ENCODE measurements at places on chromosomes 6 and 20.

DNA sequence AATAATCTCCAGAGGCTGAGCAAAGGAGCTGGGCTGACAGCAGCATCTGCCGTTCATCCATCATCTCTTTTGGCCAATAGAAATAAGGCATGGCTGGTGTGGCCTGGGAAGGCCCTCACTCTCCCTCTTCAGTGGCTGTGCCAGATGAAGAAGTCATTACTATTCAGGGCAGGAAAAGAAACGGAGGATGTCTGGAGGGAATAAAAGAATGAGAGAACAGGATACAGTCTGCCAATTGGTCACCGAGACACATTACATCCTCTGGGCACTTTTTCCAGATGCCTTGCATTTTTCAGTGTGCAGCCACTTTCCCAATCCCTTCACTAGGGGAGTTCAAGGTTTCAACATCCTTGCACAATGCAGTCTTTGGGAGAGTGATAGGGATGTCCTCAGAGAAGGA, 32.2 kb upstream of the VGLL2 start:
- no peak for DNase-seq

DNA sequence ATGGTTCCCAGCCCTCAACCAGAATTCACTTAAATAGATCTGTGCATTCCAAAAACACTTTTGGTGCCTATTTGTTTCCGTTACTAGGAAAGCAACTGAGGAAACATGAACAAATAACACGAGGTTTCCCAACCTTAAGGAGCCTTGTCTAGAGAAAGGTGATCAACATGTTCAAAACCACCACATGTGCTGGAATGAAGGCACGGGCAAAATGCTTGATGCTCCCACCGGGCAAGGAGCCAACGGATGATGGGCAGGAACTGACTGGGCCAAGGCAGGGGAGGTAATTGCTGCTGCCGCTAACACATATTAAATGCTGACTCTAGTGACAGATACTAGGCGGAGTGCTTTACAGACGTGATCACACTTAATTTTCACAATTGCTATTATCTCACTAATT, 2.5 kb downstream of the MYLK4 start:
- DNase-seq = peak; percentile 8

DNA sequence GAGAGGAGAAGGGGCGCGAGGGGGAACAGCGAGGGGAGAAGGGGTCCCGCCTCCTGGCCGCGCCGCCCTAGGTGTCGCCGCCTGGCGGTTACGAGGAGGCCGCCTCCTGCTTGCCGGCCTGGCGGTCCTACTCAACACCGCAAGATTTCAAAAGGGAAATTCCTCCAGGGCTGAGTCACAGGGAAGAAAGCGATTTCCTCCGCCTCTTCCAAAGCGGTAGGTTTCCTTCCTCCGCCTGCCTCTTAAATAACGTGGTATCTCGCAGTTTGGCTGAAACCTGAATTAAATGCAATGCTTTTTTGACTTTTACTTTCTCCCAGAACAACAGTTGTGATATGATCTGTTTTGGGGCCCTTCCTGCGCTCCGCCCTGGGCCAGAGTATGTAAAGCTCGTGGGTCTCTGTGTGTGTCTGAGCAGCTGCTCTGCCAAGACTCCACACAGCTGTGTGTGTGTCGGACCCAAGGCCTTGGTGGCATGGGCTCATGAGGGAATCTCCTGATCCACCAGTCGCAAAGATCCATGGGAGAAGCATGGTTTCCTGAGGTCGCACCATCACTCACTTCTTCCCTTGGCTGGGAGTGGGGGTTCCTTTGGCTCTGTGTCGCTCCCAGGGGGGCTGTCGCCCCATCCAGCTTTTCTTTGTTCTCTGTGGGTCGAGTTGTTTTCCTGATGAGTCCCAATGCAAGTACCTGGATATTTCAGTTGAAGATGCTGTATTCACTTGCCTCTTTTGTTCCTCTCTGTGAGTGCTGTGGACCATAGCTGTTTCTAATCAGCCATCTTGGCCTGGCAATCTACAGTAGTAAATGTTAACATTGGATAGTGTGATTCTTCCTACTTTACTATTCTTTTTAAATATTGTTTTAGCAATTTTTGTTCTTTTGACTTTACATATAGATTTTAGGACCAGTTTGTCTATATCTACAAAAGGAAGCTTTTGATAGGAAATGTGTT, 31.6 kb upstream of the NOTCH4 start:
- DNase-seq = peak; percentile 40

- no peak for DNase-seq
Observed at GRCh38 chr6:138570725-138571029, 71.4 kb upstream of the NHSL1 start.

- peak; percentile 55 for DNase-seq
Observed at GRCh38 chr20:54843865-54844264, 368.5 kb downstream of the DOK5 start.

DNA sequence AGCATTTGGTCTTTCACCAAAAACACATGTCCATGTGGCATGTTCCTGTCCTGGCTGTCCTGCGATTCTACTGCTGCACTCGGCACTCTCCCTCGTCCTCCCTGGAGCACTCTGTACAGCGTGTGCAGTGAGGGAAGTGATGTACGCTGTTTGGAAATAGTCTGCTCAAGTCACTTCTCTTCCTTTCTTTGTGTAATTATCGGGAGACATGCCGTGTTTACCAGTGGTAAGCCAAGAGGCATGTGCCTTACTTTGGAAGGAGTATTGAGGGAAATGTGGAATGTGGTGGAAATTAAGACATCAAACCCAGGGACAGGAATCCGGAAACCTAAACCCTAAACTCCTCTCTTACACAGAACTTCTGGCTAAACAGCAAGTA, 268.5 kb upstream of the FOXQ1 start:
- no peak for DNase-seq

DNA sequence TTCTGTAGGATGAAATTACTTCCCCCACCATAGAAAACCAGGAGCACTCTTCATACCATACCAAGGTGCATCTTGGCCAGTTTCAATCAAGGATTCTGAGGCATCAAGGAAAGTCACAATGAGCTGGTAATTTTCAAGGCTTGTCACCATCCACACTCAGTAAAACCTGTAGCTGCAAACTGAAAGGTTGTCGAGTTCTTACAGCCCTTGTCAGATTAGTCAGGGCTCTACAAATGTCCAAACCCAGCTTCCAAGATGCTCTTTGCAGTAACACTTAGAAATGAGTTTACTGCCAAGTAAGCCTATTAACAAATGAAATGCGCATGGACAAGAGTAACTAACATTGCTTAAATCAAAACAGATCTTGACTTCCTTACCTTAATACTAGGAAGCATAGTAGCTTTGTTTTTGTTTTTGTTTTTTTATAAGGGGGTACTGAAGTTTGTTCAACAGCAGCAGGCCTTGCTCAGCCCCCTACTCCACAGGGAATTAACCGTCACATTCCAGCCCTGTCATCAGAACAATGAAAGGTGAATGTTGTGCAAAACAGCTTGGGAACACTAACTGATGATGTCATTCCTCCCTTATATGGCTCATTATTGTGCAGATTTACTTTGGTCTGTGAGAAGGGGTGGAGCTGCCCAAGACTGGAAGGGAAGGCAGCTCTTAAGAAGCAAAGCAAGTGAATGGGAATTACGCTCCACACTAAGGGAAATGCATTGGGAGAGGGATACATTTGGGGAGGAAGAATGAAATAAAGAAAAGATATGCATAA, 49.9 kb upstream of the TMEM30A start:
- peak; percentile 49 for DNase-seq

GRCh38 chr6:159963111-159963510, 5.8 kb upstream of the IGF2R start:
- no peak for DNase-seq

DNA sequence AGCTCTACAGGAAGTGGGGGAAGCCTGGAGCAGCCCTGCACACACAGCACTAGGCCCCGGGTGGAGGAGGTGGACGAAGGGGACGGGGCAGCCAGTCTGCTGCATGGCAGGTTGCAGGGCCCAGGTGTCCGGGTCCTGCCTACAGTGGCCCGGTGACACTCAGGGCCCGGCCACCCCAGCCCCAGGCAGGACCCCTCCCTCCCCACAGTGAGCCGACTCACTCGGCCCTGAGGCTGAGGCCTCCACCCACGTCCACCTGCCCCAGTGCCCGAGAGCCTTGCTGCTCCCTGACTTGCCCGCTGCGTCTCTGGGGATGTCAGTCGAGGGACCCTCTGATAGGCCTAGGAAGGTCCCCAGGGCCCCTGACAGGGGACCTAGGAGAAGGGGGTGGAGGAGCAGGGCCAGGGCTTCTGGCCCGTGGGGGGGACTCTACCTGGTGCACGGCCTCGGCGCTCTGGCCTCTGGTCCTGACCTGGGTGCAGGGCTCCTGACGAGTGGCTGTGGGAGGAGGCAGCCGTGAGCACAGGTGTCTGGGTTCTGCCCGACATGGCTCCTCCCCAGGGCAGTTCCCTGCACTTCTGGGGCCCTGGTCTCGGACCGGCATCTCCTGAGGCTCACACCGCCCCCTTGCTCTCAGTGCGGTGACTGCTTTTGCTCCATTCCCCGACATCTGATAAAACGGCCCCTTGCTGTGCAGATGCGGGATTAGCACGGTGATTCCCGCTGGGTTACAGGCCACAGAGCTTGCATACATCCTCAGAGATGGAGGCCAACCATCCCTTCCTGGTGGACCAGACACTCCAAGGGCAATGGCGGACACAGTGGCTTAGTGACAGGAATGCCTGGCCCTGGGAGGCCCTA, 20.1 kb downstream of the FRMD1 start:
- peak; percentile 26 for DNase-seq

GRCh38 chr20:1637226-1637625, 17.4 kb upstream of the SIRPB1 start:
- no peak for DNase-seq

GRCh38 chr20:251354-251753, 6.2 kb upstream of the DEFB132 start:
- DNase-seq = no peak

- no peak for DNase-seq
Observed at GRCh38 chr6:125802943-125803377, 12.2 kb downstream of the NCOA7 start.

DNA sequence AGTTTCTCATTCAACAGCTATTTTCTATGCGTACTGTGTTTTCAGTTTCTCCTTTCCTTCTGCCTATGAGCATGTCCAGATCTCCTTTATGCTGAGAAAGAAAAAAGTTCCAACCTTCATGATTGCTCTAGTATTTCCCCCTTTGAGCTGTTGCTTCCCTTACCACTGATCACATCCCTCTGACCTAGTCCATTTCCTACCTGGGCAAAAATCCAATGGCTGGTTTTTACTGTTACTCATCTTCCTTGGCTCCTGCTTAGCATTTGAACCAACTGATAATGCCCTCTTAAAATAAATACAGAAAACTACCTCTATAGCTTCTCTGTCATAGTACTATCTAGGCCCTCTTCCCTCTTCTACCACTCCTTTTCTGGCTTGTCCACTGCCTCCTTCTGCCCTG, 6.0 kb downstream of the RFX6 start:
- DNase-seq = no peak

- DNase-seq = no peak
Observed at GRCh38 chr6:395432-396125, 4.0 kb downstream of the IRF4 start.

- DNase-seq = no peak
Observed at GRCh38 chr20:41506192-41506915, 111.8 kb downstream of the CHD6 start.

GRCh38 chr6:139539852-139540251, 165.4 kb upstream of the CITED2 start:
- no peak for DNase-seq

GRCh38 chr20:63064310-63064709, 57.5 kb upstream of the BHLHE23 start:
- DNase-seq = no peak

DNA sequence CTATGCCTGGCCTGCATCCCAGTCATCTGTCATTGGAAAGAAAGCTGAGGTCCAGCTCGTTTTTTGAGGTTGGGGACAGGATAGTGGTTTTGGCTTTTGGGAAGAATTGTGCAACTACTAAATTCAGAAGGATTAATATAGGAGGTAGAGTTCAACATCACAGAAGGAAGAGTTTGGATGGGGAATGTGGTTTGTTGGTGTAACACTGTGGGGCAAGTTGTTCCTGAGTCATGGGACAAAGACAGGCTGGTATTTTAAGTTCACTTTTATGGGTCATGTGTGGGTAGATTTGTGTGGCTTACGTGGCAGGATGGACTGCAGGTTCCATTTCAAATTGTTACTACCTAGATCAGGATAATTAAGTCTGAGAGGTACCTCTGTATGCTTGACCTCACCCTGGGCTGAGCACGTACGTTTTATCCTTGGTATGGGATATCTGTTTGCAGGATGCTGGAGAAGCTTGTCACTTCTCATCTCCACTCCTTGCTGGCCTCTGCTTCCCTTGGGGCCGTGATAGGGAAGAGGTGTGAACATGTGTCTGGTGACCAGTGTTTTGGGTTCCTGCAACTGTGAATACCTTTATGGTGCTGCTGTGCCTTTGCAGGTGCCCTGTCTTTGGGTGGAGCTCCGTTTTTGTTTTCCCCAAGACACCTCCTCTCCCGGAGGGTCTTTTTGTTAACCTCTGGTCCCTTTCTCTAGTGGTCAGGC, 177.6 kb downstream of the JARID2 start:
- DNase-seq = no peak

DNA sequence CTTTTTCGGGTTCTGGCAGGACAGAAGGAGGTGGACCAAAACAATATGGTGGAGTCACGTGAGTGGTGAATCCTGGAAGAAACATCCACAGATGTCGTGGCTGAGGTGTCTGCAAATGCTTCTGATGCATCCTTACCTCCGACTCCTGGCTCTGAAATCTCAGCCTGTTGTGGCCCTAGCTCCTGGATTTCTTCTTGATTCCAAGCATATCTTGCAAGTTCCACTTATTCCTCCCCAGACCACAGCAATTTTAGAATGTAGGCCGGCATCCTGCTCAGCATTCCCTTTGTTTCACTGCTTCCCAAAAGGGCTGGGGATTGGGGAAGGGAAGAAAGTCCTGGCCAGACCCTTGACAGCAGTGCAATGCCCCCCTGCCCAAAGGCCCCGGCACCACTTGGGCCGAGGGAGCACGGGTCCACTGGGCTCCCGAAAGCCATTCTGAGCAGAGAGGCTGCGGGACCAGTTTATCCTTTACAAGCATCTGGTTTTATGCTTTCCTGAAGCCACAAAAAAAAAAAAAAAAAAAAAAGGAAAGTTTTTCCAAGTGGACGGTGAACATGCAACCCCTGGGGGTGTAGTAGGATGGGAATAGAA, 200.9 kb upstream of the RNF24 start:
- DNase-seq = no peak

- no peak for DNase-seq
Observed at GRCh38 chr6:167548451-167548850, 223.6 kb downstream of the TTLL2 start.
